ENCODE measurements at places on chromosomes 5 and 9.

DNA sequence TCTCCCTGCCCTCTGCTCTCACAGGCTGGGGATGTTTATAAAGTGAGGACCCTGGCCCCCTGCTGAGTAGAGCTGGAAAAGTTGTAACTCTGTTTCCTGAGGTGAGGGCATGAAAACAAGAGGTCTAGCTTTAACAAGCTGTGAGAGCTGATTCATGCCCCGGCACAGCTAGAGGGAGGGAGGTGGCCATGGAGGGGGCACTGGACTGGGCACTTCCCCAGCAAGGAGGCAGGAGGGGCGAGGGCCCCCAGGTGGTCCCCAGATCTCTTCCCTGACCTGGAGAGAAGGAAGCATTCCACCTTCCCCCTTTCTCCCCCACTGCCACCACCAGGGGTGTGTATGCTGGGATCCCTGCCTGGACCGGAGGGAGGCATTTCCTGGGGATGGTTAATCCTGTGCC, at the start of gene MSMP:
Gene MSMP, minus strand, starts transcription at position 13 of the 400 bp plus-strand sequence. CDS start 147 bp downstream, outside the sequence.
- no peak for DNase-seq

- DNase-seq, result no peak
Observed at GRCh38 chr9:4116071-4116581, 183.7 kb downstream of the GLIS3 start.

- no peak for DNase-seq
Observed at GRCh38 chr5:91562922-91563321, 179.8 kb upstream of the ARRDC3 start.

DNA sequence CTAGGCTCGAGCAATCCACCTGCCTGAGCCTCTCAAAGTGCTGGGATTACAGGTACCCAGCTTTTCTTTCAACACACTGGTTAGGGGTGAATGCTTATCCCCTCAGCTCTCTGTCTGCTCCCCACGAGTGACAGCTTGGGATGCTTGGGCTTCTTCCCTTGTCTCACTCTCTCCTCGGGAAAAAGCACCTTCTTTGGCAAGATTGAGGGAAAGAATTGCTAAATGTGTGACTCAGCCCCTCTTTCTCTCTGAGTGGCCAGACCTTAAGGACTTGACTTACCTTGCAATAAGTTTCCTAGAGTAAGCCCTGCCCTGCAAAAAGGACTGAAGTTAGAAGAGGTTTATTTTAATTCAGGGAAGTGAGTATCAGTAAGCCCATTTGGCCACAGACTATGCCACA, 68.1 kb upstream of the ERBIN start:
- no peak for DNase-seq

DNA sequence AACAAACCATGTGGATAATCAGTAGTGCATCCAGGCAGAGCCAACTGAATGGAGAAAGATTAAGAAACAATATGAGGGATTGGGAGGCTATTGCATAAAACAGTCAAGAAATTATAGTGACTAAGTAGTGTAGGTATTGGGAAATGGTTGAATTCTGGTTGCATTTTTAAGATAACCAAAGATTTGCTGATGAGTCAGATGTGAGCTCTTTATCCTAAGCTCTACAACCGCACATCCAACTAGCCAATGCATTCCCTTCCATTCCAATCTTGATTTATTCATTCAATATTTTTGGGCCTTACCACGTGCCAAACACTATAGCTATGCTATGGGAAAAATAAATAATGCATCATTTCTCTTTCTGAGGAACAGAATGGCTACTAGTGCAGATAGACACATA, 524.5 kb upstream of the RGMB start:
- no peak for DNase-seq

GRCh38 chr5:4540375-4541173, 599.6 kb upstream of the ADAMTS16 start:
- no peak for DNase-seq
